ENCODE measurements at places on chromosomes 1 and 21.

DNA sequence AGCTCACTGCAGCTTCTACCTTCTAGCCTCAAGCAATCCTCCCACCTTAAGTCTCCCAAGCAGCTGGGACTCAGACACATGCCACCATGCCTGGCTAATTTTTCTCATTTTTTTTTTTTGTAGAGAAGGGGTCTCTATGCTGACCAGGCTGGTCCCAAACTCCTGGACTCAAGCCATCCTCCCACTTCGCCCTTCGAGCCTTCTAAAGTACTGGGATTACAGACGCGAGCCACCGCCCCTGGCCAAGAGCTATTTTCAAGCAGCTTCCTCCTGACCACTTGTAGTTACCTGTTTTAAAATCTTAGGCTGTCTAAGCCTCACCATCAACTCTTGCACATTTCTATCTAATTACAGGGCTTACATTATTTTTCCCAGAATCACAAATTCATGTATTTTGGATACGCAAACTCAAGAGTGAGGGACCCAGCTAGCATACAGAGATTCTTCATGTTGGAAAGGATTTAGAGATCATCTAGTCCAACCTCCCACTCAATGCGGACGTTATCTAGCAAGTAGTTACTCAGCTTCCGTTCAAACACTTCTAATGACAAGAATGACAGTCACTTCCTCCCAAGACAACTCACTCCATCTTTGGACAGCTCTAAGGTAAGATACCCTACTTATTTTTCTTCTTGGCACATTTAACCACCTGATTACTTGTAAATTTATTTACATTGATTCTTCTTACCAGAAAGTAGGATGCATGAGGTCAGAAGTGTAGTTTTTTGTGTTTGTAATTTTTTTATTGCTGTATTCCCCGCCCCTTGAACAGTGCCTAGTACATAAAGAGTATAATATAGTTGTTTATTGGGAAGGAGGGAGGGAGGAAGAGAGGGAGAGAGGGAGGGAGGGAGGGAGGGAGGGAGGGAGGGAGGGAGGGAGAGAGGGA, 65.4 kb downstream of the LUZP1 start:
- no peak overlapping the region for H3K4me3 ChIP-seq
- no peaks in the 10 kb centered on the region for H3K36me3 ChIP-seq

DNA sequence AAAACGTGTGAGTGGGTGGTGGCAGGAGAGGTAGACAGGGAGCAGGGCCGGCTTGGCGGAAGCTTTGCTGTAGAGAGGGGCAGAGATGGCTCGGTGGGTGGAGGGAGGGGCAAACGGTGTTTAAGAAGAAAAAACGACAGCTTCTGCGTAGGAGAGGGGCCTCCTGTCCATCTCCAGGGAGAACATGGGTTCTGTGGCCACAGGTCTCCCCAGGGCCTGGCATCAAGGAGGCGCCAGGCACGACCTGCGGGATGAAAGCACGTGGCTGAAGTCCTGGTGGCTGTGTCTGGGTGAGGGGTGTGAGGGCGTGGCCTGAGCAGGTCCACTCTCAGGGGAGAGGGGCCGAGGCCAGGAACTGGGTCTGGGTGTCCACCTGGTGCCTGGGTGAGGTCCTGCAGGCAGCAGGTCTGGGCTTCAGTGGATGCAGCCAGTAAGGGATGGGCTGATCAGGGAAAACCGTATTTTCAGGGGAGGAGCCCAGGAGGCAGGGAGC, 940 bp upstream of the PRKCZ start:
- H3K4me1 ChIP-seq = peaks cover 29% of the 10 kb centered on the region
- peak; percentile 89 for DNase-seq
- peak overlapping the region; percentile 62 for H3K4me3 ChIP-seq
- H3K27me3 ChIP-seq = no peaks in the 10 kb centered on the region
- H3K36me3 ChIP-seq = no peaks in the 10 kb centered on the region

- peak; percentile 82 for DNase-seq
- H3K27ac ChIP-seq = peak overlapping the region; percentile 88
- H3K27me3 ChIP-seq = no peaks in the 10 kb centered on the region
- H3K4me3 ChIP-seq = peak overlapping the region; percentile 42
- H3K36me3 ChIP-seq = no peaks in the 10 kb centered on the region
These were observed 34.1 kb downstream of the CLCA1 start for GRCh38 chr1:86502721-86503405.

GRCh38 chr1:196550731-196551130, 57.5 kb downstream of the KCNT2 start:
- no peak overlapping the region for H3K4me3 ChIP-seq
- H3K27me3 ChIP-seq = no peaks in the 10 kb centered on the region
- no peaks in the 10 kb centered on the region for H3K36me3 ChIP-seq
- DNase-seq = no peak
- H3K27ac ChIP-seq = no peak overlapping the region

Data from Caco-2 (cell line).